ENCODE measurements at places on chromosomes 16 and 17.

DNA sequence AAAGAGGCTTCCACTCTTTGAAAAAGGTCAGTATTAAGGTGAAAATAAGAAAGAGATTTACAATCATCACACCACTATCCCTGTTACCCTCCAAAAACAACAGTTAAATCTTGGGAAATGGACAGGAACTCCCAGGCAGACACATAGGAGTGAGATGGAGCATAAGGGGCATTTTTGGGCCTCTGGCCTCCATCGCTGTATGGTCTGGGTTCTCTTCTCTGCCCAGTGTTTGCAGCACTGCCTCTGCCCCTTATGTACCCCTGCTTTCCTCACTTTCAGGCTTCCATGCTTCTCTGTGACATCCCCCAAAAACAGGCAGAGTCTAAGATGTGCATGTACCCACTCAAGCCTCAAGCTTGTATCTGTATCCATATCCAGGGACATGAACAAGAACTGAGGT lies 630 bp upstream of the HOXB2 start:
- no peak for DNase-seq

DNA sequence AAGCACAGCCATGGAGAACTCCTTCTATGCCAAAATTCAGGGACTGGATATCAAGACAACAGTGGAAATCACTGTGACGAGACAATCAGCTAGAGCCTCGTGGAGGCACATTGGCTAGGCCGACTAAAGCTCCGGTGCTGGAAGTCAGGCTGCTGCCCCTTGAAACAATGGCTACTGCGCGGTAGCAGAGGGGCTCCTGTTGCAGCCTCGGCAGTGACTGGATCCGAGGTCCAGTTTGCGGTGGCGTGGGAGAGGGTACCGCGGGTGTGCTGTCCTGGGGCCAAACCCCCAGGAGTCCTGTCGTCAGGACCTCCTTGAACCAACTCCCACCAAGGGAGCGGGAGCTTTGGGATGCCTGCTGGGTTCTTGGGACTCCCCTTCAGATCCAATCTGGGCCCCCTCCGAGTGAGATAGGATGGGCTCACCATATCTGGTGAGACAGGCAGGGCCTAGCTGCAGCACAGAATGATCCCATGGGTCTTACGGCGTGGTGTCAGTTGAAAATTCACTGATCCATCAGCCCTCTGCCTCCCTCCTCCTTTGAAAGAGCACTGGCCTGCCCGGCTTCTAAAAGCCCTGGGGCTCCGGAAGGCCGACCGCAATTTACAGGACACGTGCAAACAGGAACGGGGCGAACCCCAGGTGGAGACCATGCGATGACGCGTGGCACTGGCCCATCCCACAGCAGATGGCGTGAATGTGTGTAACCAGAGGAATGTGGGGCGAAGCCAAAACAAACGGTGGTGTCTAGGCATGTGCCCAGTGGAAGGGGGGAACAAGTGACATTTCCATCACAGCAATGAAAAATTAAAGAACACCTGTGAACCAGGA lies 15.8 kb upstream of the KCNJ18 start:
- no peak for DNase-seq

GRCh38 chr16:89167425-89167941 lies 4.1 kb upstream of the CDH15 start:
- DNase-seq: no peak

DNA sequence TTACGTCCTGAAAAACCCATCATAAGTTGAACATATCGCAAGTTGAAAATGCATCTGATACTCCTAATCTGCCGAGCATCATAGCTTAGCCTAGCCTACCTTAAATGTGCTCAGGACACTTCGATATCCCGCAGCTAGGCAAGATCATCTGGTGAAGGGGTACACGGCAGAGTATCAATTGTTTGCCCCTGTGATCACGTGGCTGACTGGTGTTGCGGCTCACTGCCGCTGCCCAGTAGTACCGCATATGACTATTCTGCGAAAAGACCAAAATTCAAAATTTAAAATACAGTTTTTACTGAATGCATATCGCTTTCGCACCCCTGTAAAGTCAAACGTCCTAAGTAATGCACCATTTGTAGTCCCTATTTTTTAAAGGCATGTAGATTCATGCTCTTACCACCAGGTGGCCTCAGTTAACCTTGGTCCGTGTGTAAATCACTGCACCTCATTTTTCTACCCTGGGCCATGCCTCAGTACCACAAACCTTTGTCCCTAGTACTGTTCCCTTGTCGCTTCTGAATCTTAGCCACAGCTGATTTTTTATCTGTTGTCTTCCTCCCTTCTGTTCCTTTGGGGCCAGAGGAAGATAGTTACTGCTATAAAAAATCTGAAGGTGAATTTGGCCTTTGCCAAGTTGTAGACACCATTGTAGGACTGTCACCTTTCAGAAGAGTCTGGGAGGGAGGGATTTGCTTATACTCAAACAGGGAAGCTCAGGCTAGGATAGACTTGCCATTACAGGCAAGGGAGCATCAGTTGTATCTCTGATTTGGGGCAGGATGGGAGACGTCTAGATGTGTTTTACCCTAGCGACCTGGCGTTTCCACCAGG lies 34.4 kb downstream of the WWP2 start:
- DNase-seq: no peak

- no peak for DNase-seq
Observed at GRCh38 chr17:76735006-76735405, 2.1 kb downstream of the SRSF2 start.

GRCh38 chr17:72985882-72986720 lies 106.4 kb downstream of the SLC39A11 start:
- DNase-seq: no peak

All from SIG-M5 (cell line).